Esophagus squamous epithelium (tissue), 5 donors: ENCODE measurements at places on chromosomes 3 and 15.

DNA sequence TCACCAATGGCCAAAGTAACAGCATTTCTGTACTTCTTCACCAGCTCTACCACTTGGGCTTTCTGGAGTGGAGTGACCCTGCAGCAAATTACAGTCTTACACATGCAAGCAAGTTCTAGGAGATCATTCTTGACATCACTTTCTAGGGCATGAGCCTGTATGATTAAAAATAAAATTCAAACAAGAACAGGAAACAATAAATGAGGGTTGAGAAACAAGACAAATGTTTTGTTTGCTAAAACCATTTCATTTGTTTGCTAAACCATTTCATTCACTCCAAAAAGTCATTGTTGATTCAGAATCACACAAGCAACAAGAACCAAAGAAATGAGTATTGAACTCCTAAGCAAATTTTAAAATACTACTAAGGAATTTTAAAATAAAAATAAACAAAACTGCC lies 220.9 kb downstream of the ATP8B4 start:
- DNase-seq = no peak

GRCh38 chr3:194976874-194977273 lies 291.2 kb downstream of the FAM43A start:
- no peak for DNase-seq

GRCh38 chr3:113873814-113874526 lies 35.4 kb downstream of the GRAMD1C start:
- no peak for DNase-seq

GRCh38 chr3:5692446-5692845 lies 504.9 kb downstream of the EDEM1 start:
- DNase-seq = no peak

DNA sequence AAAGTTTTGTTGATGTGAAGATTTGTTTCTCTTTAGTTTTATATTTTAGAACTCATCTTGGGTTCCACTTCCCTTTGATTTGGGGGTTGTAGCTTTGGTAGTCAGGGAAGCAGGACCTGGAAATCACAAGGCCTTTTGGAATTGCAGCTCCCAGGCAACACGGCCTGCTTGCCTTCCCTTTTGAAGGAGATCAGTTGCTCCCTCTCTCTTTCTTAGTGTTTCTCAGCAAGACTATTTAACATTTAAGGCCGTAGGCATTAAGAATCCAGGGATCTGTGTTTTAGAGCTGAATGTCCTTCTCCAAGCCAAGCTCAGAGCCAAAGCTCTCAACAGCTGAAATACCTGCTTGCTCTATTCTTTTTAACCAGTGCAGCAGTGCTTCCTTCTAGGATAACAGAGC lies 310.3 kb downstream of the PTPRG start:
- no peak for DNase-seq

DNA sequence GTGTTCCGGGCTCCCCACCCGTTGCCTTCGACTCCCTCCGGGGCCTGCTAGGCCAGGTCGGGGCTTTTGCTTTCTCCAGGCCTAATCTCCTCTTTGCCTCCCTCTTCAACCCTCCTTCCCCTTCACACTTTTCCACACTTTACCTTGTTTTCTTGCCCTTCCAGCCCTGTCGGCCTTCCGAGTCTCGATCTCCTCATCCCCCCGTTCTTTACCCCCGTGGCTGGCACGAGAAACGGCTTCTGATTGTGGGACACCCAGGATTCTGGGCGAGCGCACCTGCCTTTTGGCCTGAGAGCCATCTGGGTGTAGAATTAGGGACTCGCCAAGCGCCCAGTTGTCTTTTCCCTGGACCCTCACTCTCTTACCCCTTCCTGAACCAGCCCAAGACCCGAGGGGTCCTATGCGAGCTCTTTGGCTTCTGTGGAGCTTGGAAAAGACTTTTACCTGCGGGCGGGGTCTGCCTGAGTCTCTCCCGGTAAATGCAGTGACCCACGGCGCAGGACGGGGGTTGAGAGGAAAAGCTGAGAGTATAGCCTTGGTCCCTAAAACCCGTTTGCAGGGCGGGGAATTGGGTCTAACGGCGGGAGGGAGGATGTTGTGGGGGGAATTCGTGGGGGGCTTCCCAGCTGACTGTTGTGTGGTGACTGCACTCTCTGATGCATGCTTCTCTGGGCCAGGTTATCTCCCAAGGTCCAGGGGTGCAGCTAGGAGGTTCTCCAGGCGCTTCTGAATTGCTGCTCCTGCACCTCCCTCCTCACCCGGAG lies 5.5 kb upstream of the ONECUT1 start:
- no peak for DNase-seq

GRCh38 chr3:122004991-122005565 lies 17.0 kb downstream of the ILDR1 start:
- DNase-seq = no peak

GRCh38 chr15:94336817-94337467 lies 105.6 kb downstream of the MCTP2 start:
- no peak for DNase-seq

GRCh38 chr3:74329096-74329495 lies 285.4 kb downstream of the CNTN3 start:
- no peak for DNase-seq

DNA sequence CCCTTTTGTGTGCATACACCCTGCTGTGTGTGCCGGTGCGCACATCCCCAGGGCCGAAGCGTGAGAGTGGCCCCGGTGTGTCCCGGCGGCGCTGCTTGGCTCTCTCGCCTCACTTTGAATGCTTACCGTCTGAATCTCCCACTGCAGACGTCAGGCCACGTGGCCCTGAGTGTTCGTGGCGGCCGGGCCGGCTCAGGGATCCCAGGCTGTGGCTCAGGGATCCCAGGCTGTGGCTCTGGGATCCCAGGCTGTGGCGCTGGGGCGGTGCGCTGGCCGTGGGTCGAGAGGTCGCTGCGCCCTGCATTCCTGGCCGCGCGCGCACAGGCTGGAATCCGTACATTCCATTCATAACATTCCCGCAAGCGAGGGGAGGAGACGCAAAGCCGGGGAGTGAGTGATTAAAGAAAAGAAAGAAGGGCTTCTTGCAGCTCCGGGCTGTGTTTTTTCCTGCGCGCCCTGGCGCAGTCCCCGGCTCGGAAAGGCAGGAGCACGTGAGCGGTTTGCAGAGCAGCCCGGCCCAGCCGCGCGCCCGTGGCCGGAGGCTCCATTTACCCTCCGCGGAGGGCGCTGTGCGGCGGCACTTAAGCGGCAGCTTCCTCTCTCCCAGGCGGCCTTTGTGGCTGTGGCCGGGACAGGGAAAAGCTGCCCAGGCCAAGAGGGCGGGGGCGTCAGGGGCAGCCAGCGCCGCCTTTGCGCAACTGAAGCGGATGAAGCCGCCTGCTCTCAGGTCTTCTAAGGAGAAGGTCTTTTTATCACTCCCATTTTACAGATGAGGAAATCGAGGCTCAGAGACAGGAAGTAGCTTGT lies 87.0 kb upstream of the ALDH1L1 start:
- DNase-seq = no peak

DNA sequence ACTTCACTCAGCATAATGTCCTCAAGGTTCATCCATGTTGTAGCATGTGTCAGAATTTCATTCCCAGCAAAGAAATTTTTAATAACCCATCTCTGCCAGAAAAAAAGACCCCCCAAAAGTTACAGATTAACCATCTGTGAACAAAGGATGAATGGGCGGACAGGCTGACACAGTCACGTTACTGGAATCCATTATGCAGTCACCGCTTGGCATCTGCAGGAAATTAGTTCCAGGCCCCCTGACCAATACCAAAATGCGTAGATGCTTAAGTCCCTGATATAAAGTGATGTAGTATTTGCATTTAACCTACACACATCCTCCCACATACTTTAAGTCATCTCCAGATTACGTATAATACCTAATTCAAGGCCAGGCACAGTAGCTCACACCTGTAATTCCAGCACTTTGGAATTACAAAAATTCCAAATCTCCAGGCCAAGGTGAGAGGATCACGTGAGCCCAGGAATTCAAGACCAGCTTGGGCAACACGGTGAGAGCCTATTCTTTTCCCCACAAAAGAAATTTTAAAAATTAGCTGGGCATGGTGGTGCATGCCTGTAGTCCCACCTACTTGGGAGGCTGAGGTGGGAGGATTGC lies 1.5 kb upstream of the SLC12A8 start:
- no peak for DNase-seq

GRCh38 chr3:48305396-48305795 lies 28.1 kb downstream of the SPINK8 start:
- DNase-seq = no peak

GRCh38 chr3:132164469-132165092 lies 129.8 kb upstream of the CPNE4 start:
- DNase-seq = no peak

DNA sequence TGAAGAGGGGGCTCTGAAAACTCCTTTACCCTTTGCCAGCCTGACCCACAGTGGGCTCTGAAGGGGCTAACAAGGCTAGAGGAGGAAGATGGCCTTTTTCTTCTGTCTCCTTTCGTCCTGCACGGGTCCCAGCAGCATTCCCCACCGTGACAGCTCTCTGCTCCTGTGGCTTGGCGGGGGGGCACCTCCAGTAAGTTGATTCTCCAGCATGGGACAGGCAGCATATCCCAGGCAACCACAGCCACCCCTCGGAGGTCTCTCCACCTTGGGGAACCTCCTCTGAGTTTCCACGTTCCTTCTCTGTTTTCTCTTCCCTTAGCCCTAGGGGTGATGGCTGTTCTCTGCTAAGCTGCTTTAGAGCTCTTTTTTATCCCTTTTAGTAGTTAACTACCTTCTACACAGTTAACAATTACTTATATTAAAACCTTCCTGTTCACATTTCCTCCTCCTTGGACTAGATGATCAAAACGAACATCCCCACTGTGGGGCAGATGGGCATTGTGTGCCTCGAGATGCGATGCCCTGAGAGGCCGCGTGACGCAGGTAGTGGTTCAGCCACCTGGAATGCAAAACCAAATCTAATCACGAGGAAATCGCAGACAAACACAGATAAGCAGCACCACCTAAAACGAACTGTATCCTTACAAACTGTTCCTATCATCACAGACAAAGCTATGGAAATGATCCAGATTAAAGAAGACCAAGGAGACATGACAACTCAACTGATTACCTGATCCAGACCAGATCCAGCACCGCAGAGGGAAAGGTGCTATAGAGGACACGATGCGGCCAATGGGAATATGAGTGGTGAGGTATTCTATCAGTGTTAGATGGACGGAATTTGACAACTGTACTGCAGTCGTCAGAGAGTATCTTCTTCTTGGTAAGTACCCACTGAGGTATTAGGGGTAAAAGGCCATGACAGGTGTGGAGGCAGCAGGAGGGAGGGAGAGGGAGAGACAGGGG lies 27.7 kb downstream of the TSPAN3 start:
- DNase-seq = no peak

DNA sequence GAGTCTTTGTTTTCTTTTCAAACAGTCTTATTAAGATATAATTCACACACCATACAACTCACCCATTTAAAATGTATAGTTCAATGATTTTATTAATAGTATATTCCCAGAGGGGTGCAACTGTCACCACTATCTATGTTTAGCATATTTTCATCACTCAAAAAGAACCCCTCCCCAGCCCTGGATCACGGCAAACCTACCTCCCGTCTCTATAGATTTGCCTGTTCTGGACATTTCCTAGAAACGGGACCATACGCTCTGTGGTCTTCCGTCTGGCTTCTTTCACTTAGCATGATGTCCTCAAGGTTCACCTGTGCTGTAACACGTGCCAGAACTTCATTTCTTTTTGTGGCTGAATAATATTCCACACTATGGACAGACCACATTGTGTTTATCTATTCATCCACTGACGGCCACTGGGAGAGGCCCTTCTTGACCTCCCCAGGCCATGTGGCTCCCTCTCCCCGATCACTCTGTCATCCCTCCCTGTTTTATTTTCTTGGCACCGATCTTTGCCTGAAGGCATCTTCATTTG lies 56.4 kb downstream of the IQSEC1 start:
- no peak for DNase-seq

- DNase-seq = no peak
Measured at GRCh38 chr15:49052662-49053061, 6.4 kb upstream of the SECISBP2L start.

GRCh38 chr15:52925130-52925529 lies 135.0 kb upstream of the ONECUT1 start:
- no peak for DNase-seq

- no peak for DNase-seq
Measured at GRCh38 chr3:183662099-183662498, 26.7 kb downstream of the KLHL24 start.

- DNase-seq = no peak
Measured at GRCh38 chr3:124409650-124410275, 320.5 kb upstream of the UMPS start.

GRCh38 chr3:59433546-59433945 lies 383.7 kb upstream of the CFAP20DC start:
- DNase-seq = no peak

GRCh38 chr15:97177151-97177577 lies 783.3 kb upstream of the ARRDC4 start:
- DNase-seq = no peak

DNA sequence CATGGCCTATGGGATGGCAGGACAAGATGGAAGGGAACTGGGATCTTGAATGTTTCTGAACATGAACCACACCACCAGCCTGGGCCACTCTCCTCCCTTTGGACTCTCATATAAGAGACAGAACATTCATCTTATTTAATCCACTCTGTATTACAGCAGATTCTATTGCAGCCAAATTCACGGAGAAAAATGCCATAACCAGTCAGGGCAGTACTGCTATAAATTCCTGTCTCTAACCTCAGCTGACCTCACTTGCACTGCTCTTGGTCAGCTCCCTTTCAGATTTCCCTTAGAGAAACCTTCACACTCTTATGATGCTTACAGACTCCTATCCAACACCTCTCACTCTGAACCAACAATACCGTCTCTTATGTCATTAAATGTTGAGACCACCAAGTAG lies 101.4 kb downstream of the RYK start:
- no peak for DNase-seq

DNA sequence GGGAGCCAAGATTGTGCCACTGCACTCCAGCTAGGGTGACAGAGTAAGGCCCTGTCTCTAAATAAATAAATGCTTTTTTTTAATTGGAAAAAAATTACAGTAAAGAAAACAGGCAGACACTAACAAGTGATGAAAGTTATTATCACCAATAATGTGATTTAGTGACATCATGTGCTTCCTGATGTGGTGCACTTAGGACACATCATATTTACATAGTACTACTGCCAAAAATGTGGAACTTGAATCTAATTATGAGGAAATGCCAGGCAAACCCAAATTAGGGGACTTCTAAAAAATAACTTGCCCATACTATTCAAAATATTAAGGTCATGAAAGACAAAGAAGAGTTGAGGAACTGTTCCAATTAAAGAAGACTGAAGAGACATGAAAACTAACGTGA lies 30.8 kb downstream of the MAP4 start:
- no peak for DNase-seq

DNA sequence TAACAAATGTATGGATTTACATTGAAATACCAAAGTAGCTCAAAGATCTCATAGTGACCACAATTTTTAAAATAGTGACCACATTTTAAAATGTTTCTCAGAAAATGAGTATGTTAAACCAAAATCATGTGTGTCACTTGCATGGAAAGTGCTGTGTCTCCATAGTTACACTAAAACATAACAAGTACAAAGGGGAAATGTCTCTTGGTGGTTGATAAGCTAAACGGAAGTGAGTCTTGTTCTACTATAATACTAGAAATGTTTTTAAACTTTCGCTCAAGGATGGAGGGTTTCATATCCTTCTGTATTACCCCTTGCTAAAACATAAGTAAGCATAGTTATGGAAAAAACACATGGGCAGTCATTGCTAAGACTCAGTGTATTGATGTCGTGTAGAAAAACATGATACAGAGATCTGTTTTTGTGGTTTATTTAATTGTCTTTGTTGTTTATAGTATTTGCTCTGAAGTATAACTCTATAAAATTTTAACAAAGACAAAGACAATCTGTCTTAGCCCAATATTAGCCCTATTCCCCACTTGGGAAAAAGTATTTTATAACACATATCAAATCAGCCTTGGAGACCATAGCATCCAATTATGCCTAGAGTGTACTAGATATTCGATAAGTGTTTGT lies 27.0 kb upstream of the DENND4A start:
- no peak for DNase-seq

GRCh38 chr15:91114301-91114700 lies 14.2 kb downstream of the SV2B start:
- no peak for DNase-seq
